AML-193 (cell line): ENCODE measurements at places on chromosomes 3 and 15.

GRCh38 chr15:65101411-65101890 lies 13.5 kb downstream of the UBAP1L start:
- peak; percentile 3 for DNase-seq

GRCh38 chr3:39189959-39190269 lies 2.5 kb downstream of the XIRP1 start:
- DNase-seq, result peak; percentile 78

GRCh38 chr3:13728487-13728886 lies 151.4 kb downstream of the WNT7A start:
- no peak for DNase-seq

DNA sequence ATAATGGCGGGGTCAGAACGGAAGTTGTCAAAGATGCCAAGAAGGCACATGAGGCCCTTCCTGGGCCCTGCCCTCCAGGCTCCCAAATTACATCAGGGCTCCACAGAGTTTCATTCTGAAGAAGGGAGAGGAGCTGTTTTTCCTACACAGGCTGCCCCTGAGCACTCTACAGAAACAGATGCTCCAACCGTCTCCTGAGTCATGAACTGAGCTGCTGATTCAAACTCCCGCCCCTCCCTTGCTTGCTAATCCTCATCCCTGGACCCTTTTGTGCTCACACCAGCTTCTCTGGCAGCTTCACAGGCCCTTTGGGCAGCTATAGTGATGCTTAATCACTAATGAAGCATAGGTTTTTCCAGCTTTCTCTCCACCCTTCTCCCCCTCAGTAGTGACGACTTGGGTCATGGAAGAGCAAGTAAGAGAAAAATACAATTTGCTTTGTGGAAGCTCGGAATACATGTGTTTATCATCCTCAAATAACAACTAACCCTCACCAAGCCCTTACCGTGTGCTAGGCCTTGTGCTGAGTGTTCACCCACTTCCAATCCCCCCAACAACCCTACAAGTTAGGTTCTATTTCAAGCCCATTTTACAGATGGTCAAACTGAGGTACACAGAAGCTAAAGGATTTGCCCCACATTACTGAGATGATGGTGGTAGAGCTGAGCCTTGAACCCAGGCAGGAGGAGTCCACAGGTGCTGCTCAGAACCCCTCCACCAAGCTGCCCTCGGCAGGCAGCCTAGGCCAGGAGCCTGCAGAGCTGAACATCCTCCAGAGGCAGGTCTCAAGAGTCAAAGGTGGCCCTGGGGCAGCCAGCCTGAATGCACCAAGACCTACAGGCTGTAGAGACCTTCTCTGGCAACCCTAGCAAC lies 21.9 kb downstream of the MEGF11 start:
- DNase-seq, result no peak

DNA sequence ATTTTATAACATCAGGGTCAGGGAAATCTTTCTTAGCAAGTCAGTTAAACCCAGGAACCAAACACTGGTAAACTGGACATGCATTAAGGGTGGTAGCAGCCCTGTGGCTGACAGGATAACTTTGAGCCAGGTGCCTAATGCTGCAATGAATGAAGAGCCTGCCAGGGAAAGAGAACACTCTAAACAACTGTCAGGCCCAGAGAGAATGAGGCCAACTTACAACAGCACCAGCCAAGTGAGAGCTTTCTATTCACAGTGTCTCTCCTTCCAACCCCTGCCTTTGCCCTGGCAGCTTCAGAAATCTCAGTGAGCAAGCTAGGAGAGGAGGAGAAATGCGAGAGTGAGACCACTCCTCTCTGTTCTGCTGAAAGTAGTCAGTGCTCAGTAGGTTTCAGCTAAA lies 50.4 kb upstream of the ATP2C1 start:
- DNase-seq, result no peak
